ENCODE measurements at places on chromosomes 2 and 18. TPM values are rescaled to one million over a fixed set of nuclear protein-coding genes. Genes with fewer than 3 reads are reported as not detected.

GRCh38 chr18:13579874-13580273 lies 146.5 kb downstream of the FAM210A start:
- DNase-seq: no peak

TEX44 gene
- total RNA-seq: not detected

GRCh38 chr2:224151161-224151560 lies 112.1 kb upstream of the SERPINE2 start:
- DNase-seq: no peak

- DNase-seq: no peak
Measured at GRCh38 chr2:231347081-231347480, 48.4 kb upstream of the B3GNT7 start.

OSR1 gene
- not detected for total RNA-seq

CNGA3 gene
- not detected for total RNA-seq

PCARE gene
- total RNA-seq: not detected

- DNase-seq: no peak
Measured at GRCh38 chr2:16613539-16614011, 52.1 kb downstream of the CYRIA start.

DNA sequence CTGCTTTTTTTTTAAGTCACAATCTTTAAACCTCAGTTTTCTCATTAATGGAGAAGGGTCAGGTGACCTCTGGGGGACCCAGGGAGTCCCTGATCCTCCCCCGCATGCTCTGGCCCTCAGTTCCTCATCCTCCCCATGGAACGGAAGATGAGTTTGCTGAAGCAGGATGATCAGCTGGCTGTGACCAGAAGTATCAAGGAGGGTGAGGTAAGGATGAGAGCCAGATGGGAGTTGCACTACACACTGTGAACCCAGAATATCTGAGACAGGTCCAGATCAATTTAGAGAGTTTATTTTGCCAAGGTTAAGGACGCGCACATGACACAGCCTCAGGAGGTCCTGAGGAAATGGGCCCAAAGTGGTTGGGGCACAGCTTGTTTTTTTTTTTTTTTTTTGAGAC lies 3.8 kb downstream of the CATIP start:
- DNase-seq: no peak

DNA sequence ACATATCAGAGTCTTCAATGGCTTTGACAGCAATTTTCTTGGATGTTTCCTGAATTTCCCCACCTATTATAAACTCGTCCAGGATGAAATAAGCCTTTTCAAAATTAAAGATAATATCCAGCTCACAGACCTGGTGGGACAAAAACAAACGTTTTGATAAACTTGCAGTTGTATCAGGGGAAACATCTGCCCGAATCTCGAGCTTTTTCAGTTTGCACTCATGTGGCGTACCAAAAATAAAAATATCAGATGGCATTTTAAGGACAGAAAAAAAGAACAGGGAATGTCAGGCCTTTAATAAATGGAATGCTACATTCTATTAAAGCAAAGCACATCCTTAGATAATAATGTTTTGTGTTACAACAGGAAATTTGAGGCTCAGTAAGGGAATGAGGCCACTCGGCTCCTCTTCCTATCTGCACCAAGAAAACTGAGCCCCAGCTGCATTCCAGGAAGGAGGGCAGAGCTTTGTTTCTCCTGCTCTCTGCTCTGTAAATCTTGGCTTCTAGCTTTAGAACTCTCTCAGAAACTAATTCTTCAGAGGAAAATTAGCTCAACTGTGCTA lies 72.1 kb downstream of the AP1S3 start:
- no peak for DNase-seq

REEP1 gene
- total RNA-seq: 0.15 TPM

- no peak for DNase-seq
Measured at GRCh38 chr2:104701411-104701911, 152.5 kb upstream of the POU3F3 start.

DNA sequence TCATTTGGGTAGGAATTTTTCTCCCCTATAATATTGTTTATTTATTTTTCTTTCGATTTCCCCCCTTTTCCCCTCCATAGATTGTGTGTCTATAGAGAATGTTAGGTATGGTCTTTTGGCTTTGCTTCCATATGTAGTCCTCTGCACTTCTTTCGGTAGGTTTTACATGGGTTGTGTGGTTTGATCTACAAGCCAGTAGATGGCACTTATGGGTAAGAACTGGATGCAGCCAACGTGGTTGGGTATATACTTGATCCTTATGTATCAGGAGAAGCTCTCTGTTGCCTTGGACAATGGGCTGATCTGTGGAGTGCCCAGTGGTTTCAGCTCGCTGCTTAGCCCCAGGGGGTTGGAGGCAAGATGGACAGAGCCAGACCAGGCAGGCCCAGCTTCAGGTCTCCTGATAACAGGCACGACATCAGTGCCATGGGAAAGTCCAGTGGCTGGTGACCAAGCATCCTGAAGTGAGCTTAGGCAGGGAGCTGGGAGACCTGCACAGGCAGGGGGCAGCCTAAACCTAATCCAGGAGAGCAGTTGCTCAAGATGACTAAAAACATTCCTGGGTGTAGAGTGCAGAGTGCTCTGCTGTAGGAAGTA lies 488.3 kb downstream of the CCDC85A start:
- no peak for DNase-seq

GPR35 gene
- 3.4 TPM for total RNA-seq
